Heart right ventricle (tissue), 16 donors: ENCODE measurements at places on chromosomes 16 and 17. TPM values are rescaled to one million over a fixed set of nuclear protein-coding genes. Genes with fewer than 3 reads are reported as not detected.

KREMEN2 gene
- total RNA-seq, result not detected

APOBR gene
- 0.64 TPM for total RNA-seq

- DNase-seq, result no peak
Measured at GRCh38 chr16:76705892-76706291, 428.7 kb downstream of the CNTNAP4 start.

GRCh38 chr16:30853758-30854157 is 40.1 kb downstream of the BCL7C start:
- DNase-seq, result no peak

DNA sequence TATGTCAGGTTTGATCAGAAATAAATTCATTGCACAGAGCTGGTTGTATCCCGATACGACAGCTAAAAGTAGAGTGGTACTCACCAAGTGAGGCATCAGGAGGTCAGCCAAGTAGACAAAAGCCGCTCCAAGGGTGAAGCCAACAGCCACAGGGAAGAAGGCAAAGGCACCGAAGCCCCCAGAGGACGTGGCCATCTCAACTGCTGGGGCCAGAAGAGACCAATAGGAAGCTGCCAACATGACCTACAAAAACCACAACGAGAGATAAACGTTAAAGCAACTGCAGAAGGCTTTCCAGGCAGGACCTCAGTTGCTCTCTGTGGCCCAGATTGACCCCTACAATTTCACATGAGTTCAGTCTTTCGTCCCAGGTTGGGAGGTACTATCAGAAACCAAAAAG is 61.0 kb downstream of the SLC39A11 start:
- no peak for DNase-seq

- DNase-seq, result no peak
Measured at GRCh38 chr16:2150418-2151187, 2.2 kb downstream of the RAB26 start.

DNA sequence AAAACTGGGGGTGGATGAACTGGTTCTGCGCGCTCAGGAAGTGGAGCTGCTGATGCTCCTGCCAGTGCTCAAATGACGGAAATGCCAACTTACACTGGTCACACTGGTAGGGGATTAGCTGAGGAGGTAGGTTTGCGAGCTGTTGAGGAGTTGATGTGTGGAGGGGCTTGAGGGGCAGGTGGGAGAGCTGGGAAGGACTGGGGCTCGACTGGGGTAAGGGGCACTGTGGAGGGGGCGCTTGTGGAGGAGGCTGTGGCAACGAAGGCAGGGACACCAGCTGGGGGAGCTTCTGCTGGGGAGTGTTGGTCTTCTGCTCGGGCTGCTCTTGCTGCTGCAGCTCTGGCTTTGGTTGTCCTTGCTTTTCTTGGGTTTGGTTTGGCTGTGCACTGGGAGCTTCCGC is 252.9 kb downstream of the ZFHX3 start:
- DNase-seq, result no peak

DPEP3 gene
- not detected for total RNA-seq

DNA sequence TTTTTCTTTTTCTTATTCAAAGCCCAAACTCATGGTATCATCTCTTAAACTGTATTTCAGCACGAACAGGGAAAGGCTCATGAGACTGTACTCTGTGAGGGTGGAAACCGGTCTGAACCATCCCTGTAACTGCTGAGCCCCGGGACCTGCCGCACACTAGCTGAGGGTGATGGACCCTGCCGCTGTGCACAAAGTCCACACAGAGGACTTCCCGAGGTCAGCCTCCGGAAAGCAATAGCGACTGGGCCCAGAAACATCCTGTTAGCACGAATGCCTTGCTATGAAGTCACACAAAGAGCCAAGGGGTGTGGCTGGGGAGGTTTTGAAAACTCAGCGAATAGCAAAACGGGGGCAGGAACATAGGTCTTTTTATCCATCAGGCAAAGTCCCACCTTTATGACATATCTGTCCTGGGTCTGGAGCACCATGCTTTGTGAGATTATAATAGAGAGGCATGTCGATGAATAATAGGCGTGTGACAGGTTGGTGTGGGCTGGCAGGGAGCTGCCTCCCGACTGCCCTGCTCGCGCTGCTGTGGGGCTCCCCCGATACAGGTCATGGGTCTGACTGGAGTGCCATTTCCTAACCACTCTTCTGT is 33.4 kb downstream of the CDK5R1 start:
- DNase-seq, result peak; percentile 26

DNA sequence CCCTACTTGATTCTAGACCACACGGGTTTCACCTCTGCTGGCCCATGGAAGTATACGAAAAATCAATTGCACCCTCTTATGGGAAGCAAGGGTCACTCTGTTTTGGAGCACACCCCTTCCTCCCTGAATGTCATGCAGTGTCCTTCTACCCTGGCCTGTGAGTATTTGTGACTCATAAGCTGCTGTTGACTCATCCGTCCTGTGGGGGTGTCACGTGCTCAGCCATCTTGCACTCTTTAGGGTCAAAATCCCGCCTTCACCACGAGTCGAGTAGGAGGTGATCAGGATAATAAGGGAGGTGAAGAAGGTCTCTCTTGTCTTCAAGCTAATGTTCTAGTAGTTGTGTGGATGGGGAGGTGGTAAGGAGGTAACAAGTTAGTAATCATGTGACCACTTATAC is 341.0 kb upstream of the EEF2KMT start:
- no peak for DNase-seq

KRT24 gene
- not detected for total RNA-seq

TTC19 gene
- 25.8 TPM for total RNA-seq

- peak; percentile 63 for DNase-seq
Measured at GRCh38 chr16:66604376-66605176, at the start of gene CMTM3. Gene CMTM3 (plus strand): TSS chr16:66604704. CDS start chr16:66604806, 102 bp downstream.

DNA sequence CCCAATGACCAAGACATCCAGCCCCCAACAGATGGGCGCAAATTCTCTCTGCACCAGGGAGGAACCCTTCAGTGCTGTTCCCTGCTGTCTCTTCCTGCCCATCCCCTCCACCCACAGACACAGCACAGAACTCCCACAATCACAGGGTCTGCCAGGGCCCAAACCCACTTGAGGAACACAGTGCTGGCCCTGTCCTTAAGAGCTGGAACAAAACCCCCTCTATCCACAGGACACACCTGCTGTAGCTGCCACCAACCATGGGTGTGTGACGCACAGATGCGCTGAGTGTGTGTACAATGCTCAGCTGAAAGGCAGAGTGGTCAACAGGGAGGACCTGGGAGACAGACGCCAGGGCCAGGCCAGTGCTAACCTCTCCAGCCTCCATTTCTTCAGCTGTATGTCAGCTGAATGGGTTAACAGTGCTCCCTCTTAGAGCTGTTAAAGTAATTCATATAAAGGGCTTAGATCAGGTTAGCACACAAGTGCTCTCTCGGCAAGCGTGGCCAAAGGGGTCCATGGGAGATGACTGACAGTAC is 62.1 kb downstream of the AMFR start:
- no peak for DNase-seq

CLEC3A gene
- not detected for total RNA-seq

GRCh38 chr16:86444261-86444660 is 66.1 kb upstream of the FOXF1 start:
- DNase-seq, result no peak

- no peak for DNase-seq
Measured at GRCh38 chr16:27582883-27583282, 32.9 kb downstream of the KATNIP start.

KRTAP9-6 gene
- total RNA-seq, result not detected

- no peak for DNase-seq
Measured at GRCh38 chr17:30819971-30820705, 4.4 kb downstream of the CRLF3 start.

SULT1A2 gene
- 0.97 TPM for total RNA-seq

TMEM114 gene
- total RNA-seq, result 0.37 TPM

DNA sequence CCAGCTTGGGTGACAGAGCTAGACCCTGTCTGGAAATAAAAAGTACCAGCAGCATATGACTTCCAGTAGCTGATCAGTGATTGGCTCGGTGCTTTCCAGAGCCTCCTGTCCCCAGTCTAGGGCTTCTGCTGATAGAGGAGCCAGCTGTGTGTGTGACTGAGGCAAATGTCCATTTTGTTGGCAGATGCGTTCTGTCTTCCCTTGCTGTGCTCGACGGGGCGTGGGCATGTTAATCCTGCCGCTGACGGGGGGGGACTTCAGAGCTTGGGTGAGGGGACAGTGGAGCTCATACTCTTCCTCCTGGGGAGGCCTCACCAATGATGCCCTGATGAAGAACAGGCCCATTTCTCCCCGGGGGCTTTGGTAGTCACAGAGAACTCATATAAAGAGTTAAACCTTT is 14.6 kb downstream of the KCTD2 start:
- DNase-seq, result no peak

- peak; percentile 23 for DNase-seq
Measured at GRCh38 chr17:59565959-59566324, 532 bp downstream of the DHX40 start.

EFCAB5 gene
- not detected for total RNA-seq

CA4 gene
- 9.2 TPM for total RNA-seq

GRCh38 chr16:5916711-5917191 is 819.2 kb upstream of the EEF2KMT start:
- DNase-seq, result no peak

ZP2 gene
- not detected for total RNA-seq

- DNase-seq, result peak; percentile 16
Measured at GRCh38 chr17:28193241-28193640, 125.8 kb upstream of the TMEM97 start.

GRCh38 chr17:7380855-7381683 is at the start of gene TNK1:
Gene TNK1 (plus strand): TSS chr17:7381089. CDS start chr17:7382927, 1,838 bp downstream.
- DNase-seq, result peak; percentile 57

GRCh38 chr17:63487014-63487339 is 10.1 kb downstream of the ACE start:
- DNase-seq, result no peak

DNA sequence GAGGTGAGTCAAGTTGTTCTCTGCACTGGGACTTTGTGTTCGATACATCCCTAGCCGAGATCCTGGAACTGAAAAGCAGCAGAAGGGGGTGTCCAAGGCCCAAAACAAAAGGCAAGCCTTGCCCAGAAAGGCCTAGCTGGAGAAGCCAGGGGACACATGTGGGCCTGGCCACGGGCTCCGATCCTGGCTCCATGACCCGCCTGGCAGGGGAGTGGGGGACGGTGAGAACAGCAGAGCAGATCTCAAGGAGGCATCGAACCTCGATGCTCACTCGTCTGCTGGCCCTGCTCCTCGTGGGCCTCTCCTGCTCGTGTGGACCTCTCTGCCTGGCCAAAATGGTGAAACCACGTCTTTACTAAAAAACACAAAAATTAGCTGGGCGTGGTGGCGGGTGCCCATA is 8.9 kb downstream of the CCNF start:
- no peak for DNase-seq

GRCh38 chr16:89688395-89688794 is 1.9 kb downstream of the CDK10 start:
- no peak for DNase-seq

GRCh38 chr17:81317961-81318605 is 23.0 kb upstream of the SLC38A10 start:
- DNase-seq, result no peak

GRCh38 chr16:86893506-86893905 is 315.2 kb downstream of the FOXL1 start:
- no peak for DNase-seq

SRCIN1 gene
- 1.1 TPM for total RNA-seq
